ENCODE measurements at places on chromosomes 2 and 18.

DNA sequence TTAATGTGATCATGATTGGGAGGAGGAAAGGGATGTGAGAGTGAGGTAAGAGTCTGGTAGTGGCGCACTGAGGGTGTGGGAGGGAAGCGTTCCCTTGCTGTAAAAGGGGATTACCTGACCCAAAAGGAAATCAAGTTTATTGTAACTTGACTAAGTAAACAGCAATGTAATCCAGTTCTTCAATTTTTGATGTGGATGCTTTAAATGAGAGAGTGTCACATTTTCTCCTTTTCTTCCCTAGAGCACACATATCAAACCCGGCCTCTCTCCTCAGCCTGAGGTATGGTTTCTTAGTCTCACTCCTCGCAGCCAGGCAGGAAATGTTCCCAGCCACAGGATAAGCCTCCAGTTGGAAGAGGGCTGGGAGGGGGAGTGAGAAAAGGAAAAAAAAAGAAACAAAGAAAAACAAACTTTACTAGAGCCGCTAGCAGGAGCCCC, 688 bp upstream of the ARHGAP28 start:
- no peak for DNase-seq

DNA sequence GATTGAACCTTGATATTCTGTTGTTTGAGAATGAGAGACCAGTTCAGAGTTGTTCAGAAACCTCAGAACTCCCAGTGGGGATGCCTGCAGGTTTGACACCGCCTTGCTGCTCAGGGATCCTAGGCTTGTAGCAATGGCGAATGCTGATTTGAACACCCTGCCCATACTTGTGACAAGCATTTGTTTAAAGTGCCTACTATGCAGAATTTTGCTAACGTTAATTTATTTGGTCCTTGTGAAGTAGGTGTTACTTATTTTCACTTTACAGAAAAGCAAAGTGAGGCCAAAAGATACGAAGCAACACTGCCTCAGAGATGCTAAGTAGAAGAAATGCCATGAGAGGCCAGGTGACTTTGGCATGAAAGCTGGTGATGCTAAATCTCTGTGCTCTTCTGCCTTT, 32.3 kb downstream of the STON1 start:
- DNase-seq, result no peak

- no peak for DNase-seq
Observed at GRCh38 chr2:52465287-52465686, 1302.3 kb upstream of the CHAC2 start.

DNA sequence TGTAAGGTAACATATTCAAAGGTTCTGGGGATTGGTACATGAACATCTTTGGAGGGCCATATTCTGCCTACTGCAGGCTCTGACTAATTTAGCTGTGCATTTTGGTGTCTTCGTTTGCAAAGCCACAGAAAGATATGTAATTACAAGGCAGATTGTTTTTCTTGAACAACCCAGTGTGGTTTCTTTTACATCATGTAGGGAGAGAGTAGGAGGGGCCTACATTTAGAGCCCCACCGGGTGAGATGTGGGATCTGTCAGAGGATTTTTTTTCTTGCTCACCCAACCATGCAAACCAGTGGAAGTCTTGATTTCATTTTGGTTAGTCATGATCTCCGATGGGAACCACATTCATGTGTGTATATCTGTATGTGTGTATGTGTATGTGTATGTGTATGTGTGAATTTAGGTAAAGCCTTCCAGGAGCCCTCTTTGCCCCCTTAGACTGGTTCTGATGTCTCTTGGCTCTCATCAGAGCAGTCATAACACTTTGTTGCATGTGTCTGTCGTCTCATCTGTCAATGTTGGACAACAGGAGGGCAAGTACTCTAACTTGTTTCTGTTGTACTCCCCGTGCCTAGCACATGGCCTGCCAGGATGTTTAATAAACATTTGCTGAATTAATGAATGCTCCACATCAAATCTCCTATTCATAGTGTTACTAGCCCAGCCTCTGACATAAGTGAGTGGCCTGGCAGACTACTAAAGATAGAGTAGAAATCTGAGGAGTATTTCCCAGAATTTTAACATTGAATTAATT, 239.9 kb downstream of the MTX2 start:
- no peak for DNase-seq

Data from NCI-H2227 treated with DMSO at 0.1 percent for 48 hours (cell line).